ENCODE measurements at places on chromosomes 12 and 14.

GRCh38 chr12:1830401-1830845 is 10.1 kb downstream of the LRTM2 start:
- no peak for DNase-seq

GRCh38 chr14:105466531-105467248 is 7.9 kb upstream of the CRIP2 start:
- DNase-seq, result no peak

DNA sequence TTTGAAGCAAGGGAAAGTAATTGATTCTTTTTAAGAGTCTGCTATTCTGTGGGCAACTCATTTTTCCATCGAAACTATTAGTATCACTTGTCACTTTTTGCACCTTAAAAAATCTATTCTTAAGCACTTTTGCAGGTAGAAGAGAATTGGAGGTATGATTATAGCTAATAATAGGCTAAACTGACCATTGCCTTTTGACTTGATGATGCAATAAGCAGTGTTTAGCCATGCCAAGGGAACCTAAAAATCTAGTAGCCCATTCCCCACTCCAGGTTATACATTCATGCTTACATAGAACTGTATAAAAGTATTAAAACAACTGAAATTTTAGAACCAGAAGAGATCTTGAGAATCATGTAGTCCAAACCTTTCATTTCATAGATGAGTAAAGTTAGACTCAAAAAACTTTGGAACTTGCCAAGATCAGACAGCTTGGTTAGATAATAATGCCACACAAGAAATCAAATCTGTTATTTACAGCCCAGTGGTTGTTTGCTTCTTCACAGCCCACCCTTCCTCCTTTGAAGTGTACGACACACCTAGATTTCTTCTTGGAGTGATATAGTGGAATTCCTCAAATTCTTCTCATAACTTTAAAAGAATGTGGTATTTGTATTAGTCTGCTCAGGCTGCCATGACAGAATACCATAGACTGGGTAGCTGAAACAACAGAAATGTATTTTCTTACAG is 21.7 kb upstream of the GARIN2 start:
- DNase-seq, result no peak

- no peak for DNase-seq
Observed at GRCh38 chr14:46951103-46951502, 299.5 kb upstream of the RPL10L start.

- DNase-seq, result peak; percentile 38
Observed at GRCh38 chr12:89247967-89248366, 104.3 kb downstream of the DUSP6 start.
